ENCODE measurements at places on chromosomes 7 and 10.
A peak's percentile ranks its signal among the peaks of the same experiment; 100 is the strongest.

- DNase-seq: no peak
Observed at GRCh38 chr10:8444630-8445029, 390.1 kb downstream of the GATA3 start.

GRCh38 chr10:93074147-93074596 lies 479 bp downstream of the CYP26A1 start:
- no peak for DNase-seq

GRCh38 chr7:1033546-1034145 lies 10.7 kb upstream of the GPR146 start:
- DNase-seq: no peak

- DNase-seq: peak; percentile 73
Observed at GRCh38 chr10:99976886-99977665, 32.7 kb downstream of the DNMBP start.

GRCh38 chr10:119541459-119542356 lies 811 bp downstream of the RGS10 start:
- no peak for DNase-seq

- DNase-seq: no peak
Observed at GRCh38 chr10:22086730-22087401, 83.3 kb upstream of the DNAJC1 start.

DNA sequence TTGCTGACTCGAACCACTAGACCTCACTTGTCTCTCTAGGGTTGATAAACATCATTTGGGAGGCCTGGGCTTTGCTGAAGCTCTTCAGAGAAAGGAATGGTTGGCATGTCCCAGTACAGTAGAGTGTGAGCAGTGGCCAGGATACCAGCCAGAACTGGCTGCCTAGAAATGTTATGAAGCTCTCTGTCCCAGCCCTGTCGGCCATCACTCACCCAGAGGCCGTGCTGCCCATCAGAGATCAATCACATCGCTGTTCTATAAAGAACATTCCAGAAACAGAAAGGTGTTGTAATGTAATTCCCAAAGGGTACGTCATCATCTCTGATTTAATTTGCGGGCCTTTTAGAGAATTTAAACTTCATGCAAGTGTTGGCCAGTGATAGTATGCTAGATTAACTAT lies 111.5 kb downstream of the PRPF18 start:
- DNase-seq: no peak

- no peak for DNase-seq
Observed at GRCh38 chr10:25820874-25821273, 113.2 kb upstream of the MYO3A start.

DNA sequence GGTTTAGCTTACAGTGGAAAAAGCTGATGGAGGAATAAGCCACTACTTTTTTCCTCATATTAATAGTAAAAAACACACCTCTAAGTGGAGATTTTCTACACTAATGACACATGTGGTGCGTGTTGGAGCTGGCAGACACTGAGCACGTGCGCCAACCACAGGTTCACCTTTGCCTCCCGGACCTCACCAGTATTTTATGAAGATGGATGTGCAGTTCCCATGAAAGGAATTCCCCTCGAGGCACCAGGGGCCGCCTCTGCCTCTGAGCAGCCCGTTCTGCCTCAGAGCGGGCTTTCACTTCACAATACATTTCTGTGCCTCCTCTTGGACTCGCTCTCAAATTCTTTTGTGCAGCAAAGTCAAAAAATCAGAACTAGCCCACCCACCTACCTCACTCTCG lies 477.5 kb upstream of the ADARB2 start:
- no peak for DNase-seq

DNA sequence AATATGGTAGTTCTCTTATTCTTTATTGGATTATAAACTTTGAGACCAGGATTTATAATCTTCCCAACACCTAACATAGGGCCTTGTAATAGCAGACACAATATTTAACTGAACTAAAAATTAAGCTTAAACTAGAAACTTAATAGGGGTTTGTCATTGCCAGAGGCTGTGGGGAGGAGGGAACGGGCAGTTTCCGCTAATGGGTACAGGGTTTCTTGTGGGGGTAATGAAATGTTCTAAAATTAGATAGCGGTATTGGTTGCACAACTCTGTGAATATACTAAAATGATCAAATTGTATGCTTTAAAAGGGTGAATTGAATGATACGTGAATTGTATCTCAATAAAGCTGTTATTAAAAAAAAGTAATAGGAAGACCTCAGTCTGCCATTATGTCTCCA lies 45.4 kb downstream of the NT5C2 start:
- DNase-seq: no peak

- DNase-seq: no peak
Observed at GRCh38 chr10:121462281-121462680, 136.0 kb downstream of the FGFR2 start.

DNA sequence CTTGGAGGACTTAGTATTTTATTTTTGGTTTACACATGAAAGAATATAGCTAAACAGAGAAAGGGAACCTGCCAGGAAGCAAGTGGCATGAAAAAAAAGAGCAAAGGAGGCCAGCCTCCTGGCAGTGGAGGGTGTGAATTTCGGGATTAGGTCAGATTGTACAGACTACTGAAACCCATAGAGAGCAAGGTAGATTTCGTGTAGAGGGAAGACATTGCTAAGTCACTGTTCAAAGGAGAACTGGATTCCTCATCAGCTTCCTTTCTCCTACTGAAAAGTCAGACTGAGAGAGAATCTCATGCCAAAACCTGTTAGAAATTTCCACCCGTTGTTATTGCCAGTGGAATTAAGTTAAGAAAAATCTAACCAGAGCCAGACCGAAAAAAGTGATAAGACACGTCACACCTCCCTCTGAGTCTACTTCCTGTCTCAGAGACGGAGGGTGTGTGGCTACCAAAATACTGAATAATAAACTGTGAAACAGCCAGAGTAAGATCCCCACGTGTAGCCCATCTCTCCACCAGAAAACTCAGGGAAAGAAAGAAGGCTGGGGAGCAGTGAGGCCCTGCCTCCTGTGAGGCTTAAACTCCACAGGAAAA lies 118.8 kb downstream of the SKIDA1 start:
- no peak for DNase-seq

- no peak for DNase-seq
Observed at GRCh38 chr10:13904064-13904463, 317.3 kb downstream of the PRPF18 start.

DNA sequence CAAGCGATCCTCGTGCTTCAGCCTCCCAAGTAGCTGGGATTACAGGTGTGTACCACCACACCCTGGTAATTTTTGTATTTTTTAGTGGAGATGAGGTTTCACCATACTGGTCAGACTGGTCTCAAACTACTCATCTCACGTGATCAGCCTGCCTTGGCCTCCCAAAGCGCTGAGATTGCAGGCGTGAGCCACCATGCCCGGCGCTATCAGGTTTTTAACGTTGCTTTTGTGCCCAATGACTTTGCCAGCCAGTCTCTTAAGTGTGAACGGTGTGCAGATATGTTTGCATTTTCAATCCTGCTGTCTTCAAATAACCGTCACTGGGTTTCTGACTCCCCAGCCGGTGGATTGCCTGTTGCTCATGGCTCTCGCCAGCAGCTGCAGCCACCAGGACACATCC lies 201.8 kb upstream of the PPP2R2D start:
- no peak for DNase-seq

- no peak for DNase-seq
Observed at GRCh38 chr10:114515298-114515914, 111.1 kb upstream of the AFAP1L2 start.

GRCh38 chr7:48441848-48442492 lies 270.7 kb downstream of the ABCA13 start:
- DNase-seq: no peak

DNA sequence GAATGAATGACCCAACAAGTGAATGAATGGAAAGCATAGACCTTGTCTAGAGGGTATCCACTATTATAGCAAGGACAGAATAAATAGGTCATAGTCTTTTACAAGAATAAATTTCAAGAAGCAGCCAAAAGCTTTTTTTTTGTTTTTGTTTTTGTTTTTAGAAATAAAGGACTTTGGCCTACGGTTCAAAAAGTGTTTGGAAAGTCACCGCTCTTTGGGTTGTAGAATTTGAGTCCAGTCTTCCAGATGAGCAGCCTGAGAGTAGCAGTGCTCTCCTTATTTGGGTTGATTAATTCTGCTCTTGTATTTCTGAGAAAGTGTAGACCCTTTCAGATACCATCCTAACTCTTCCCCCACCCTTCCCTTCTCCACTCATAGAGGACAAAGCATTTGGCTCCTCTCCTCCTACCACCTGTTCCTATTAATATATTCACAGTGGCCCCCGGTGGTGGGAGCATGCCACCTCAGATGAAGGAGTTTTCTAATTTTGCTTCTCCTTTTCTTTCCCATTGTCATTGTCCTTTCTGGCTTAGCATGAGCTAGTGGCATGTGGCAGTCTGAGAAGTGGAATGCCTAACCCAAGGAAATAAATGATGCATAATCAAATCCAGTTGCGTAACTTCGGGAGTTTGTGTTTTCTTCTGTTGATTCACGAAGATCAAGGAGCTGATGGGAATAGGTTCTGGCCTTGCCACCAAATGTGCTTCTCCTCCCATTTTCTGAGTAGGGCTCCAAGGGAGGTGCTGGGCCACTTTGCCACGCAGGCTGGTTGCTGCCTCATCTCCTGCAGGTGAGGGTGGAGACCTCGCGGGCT lies 114.7 kb downstream of the CHN2 start:
- DNase-seq: no peak

DNA sequence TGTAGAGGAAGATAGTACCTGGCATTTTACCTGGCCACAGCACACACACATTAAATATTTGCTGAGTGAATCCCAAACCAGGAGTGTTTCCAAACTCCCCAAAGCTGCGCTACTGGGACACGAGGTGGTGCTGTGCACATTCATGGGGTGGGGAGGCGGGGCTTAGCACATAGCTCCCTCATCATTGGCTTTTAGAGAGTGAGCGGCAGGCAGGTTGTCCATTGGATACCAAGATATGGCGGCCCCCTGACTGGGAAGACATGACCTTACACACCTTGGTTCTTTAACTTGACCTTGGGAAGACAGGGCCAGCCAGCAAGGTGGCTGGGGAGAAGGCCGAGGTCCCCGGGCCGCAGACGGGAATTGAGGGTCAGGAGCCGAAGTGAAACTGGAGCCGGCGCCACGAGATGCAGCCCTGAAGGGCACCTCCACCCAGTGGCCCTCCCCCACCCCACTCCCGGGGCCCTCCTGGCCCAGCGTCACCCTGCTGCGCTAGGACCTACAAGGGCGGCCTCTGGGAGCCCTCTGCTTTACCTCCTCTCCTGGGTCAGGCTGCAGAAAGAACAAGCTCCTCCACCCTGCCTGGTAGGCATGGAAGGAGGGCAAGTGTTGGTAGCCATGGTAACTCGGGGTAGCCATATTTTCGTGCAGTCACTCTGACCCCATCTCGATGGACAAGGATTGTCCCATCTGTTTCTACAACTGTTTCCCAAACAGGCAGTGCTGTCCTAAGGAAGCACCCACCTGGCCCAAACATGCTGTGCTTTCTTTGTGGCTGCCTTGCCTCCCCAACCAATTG lies 24.0 kb downstream of the TMEM176A start:
- no peak for DNase-seq

- no peak for DNase-seq
Observed at GRCh38 chr10:79449181-79450146, 4.0 kb upstream of the ZCCHC24 start.

GRCh38 chr7:18064242-18064838 lies 36.7 kb upstream of the PRPS1L1 start:
- DNase-seq: peak; percentile 32

- no peak for DNase-seq
Observed at GRCh38 chr10:124262971-124263370, 155.8 kb downstream of the OAT start.

DNA sequence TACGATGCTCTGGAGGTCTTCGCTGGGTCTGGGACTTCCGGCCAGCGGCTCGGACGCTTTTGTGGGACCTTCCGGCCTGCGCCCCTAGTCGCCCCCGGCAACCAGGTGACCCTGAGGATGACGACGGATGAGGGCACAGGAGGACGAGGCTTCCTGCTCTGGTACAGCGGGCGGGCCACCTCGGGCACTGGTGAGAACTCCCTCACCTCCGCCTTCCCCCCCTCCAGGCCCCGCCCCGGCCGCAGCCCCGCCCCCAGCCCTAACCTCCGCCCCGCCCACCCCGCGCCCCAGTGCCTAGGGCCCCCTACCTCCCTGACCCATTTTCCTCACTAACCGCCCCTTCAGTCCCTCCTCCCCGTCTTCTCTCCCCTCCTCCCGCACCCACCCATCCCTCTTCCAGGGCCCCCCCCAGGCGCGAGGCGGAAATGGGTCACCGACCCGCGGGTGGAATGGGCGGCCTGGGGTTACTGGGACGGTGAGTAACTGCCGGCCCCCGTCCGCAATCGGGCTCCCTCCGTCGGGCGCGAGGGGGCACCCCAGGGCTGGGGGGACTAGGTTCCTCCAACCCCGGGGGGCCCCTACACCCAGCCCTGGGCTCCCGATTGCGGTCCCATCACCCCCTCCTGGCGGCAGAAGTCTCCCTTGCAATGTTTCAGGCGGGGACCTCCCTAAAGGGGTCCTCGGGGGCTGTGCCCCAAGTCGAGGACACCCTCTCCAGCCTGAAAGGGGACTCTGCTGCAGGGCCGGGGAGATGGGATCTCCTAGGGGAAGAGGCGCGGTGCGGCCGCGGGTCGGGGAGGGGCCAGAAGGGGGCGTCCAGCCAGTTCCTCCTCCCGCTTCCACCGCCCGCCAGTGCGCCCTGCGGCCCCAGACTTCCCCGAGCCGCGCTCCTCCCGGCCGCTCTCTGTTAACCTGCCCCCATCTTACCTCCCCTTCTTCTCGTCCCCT lies 2.1 kb downstream of the PCOLCE start:
- peak; percentile 43 for DNase-seq

GRCh38 chr7:18558503-18558902 lies 63.0 kb downstream of the HDAC9 start:
- no peak for DNase-seq

DNA sequence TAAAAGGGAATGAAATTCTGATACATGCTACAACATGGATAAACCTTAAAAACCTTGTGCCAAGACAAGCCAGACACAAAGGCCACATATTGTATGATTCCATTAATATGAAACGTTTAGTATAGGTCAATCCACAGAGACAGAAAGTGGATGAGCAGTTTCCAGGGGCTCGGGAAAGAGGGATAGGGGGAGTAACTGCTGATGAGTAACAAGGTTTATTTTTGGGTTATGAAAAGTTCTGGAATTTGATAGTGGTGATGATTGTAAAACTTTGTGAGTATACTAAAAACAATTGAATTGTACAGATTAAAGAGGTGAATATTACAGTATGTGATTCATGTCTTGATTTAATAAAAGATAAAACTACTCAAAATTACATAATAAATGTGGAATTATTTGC lies 19.1 kb upstream of the SLC13A1 start:
- DNase-seq: no peak

- peak; percentile 35 for DNase-seq
Observed at GRCh38 chr7:123871998-123872867, 27.3 kb downstream of the HYAL4 start.

GRCh38 chr7:14834883-14835282 lies 67.7 kb downstream of the DGKB start:
- DNase-seq: no peak
